ENCODE measurements at places on chromosomes 13 and 19.

DNA sequence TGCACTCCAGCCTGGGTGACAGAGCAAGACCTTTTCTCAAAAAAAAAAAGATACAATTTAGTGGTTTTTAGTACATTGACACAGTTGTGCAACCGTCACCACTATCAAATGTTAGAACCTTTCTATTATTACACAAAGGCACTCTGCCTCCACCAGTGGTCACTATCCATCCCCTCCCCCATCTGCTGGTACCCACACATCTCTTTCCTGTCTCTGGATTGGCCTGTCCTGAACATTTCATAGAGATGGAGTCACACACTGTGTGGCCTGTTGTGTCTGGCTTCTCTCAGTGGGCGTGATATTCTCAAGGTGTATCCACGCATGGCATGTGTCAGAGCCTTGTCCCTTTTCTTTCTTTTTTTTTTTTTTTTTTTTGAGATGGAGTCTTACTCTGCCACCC lies 11.2 kb downstream of the KDM4B start:
- no peak for DNase-seq

DNA sequence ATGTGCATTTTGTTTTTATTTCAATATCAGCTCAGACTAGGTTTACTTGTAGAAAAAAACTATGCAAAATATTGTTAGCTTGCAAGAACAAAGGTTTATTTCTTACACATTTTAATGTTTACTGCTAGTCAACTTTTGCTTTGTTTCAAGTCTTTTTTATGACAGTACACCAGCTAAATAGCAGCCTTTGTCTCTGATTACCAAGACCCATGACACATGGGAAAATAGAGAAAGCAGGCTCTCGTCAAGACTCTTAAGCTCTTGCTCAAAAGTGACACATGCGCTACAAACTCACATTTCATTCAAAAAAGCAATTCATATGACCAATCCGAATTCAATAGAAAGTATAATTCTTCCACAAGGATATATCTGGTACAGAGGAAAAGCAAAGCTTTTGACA lies 642.3 kb upstream of the SLITRK1 start:
- DNase-seq, result no peak

DNA sequence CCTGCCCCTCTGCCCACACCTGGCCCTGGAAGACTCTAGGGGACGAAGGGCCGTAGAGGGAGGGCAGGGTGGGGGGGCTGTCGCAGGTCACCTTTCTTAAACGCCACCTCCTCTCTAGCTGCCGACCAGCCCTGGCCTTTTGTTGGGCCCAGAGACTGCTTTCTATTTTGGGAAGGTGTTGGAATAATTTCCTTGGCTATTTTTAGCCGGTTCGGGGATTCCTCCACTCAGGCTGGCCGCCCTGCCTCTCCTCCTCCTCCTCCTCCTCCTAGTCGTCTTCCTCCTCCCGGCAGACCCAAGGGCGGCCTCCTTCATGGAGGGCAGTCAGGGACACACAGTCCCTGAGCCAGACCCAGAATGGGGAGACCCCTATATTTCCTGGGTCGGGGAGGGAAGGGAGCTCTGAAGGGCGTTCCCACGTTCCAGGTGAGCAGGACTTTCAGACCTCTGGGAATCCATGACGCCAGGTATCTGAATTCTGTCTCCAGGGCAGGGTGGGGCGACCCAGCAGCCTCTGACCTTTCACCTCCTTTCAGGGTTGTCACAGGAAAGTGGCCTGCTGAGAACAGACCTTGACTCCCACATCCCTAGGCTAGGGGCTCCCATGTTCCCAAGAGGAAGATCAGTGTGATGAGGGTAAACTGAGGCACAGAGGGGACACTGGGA lies 19.9 kb downstream of the GADD45B start:
- DNase-seq, result no peak

DNA sequence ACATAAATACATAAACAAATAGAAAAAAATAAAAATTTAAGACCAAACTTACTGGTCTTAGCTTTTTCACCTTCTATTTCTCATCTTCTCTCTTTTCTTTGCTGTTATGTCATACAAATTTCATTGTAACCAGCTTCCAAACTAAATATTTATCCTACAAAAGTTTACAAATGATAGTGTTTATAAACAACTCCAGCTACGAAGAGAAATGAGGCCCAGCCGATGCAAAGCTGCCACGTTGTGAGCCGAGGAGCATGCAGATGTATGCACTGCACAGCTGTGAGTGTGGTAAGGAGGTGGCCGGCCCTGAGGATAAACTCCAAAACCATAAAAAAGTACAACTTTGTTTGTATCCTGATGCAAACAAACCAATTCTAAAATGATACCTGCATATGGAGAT lies 642.4 kb upstream of the SGCG start:
- DNase-seq, result no peak

GRCh38 chr13:106523576-106523975 lies 11.9 kb downstream of the EFNB2 start:
- no peak for DNase-seq

DNA sequence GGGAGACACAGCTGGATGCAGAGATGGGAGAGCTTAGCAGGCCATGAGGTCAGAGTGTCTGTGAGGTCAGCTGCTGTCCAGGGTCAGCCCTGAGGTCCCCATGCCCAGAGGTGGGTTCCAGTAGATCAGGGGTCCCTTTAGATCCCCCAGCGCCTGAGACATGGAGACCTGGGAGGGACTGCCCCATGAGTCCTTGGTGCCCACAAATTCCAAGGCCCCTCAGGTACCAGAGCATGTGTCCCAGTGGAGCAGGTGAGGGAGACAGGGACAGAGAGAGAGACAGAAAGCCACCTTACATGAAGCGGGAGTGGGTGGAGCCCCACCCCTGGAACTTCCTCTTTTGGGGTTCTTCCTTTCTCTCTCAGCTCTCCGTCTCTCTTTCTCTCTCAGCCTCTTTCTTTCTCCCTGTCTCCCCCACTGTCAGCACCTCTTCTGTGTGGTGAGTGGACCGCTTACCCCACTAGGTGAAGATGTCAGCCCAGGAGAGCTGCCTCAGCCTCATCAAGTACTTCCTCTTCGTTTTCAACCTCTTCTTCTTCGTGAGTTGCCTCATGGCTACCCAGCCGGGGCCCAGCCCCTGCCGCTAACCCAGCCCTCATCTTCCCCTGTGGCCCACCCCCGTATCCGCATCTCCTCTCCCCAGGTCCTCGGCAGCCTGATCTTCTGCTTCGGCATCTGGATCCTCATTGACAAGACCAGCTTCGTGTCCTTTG lies at the start of gene CD37:
Gene CD37, plus strand, starts transcription at position 336 of the 713 bp plus-strand sequence. Its CDS starts 135 bp downstream, at position 471.
- DNase-seq, result peak; percentile 34
